ENCODE measurements at places on chromosomes 16 and 17.
A peak's percentile ranks its signal among the peaks of the same experiment; 100 is the strongest.

DNA sequence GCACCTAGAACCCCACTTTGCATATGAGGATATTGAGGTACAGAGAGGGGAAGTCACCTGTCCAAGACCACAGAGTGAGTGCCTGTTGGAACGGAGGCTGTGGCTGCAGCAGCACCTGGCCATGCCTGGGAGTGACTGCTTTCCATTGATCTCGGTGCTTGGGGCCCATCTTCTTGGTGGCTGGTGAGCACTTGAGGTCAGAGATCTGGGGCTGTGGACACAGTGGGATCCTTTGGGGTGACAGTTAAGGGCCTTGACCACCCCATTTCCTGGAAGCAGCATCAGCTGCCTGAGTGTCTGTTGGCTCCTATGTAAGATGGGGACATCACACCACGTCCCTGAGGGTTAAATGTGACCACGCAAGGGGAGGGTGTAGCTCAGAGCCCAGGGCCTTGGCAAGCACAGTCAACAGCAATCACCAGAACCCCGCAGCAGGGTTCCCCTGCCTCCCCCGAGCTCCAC, 111.7 kb downstream of the IRF8 start:
- peak; percentile 30 for DNase-seq

DNA sequence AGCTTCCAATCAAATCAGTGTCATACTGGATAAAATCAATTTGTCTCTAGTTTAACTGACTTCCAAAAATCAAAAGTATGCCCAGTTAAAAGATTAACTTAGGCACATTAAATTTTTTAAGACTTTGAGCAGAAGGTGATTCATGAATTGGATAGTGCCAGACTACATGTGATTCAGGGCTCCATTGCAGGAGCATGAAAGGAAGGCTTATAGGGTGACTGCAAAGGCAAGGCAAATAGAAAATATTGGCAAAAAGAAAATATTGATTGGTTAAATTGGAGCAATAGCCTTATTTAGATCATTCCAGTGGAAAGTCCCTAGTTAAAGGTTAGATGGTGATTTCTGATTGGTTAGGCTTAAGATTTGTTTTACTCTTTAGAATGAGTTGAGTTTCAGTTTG, 223.9 kb upstream of the ERCC4 start:
- no peak for DNase-seq

GRCh38 chr17:38916771-38917170, 8.6 kb upstream of the LASP1NB start:
- DNase-seq, result no peak

DNA sequence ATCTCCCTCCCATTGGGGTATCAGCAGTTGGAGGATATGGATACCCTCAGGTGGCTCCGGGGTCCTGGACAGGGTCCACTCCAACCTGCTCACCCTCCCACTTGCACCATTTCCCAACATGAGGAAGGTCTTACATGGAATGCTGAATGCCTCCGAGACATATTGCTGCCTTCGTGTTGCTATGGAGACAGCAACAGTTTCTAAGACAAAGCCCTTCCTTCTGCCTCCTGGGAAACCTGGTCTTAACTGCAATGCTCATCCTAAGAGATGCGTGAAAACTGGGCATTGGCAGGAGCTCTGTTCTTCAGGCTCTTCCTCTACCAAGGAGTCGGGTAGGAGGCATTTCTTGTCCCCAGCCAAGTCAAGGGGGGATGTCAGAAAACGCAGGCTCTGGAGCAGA, 45.2 kb downstream of the ST3GAL2 start:
- DNase-seq, result no peak

GRCh38 chr16:24178496-24178895, 77.6 kb upstream of the CACNG3 start:
- no peak for DNase-seq

DNA sequence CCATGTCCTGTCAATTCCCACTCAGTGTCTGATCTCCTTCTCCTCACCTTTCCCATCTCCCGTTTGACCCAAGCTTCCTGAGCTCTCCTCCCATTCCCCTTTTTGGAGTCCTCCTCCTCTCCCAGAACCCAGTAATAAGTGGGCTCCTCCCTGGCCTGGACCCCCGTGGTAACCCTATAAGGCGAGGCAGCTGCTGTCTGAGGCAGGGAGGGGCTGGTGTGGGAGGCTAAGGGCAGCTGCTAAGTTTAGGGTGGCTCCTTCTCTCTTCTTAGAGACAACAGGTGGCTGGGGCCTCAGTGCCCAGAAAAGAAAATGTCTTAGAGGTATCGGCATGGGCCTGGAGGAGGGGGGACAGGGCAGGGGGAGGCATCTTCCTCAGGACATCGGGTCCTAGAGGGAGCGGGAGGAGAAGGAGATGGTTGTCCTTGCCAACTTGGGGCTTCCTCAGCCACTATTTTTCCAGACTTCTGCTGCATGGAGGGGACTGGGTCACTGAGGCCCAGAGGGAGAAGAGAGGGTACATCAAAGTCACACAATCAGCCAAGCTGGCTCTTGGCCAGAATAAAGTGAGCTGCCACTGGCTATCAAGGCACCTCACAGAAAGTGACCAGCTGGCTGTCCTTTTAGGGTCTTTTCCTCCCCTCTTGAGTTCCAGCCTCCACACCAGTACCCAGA, 1.9 kb upstream of the TBC1D10B start:
- no peak for DNase-seq

- no peak for DNase-seq
These were observed 26.9 kb downstream of the RANBP10 start for GRCh38 chr16:67779256-67780014.

GRCh38 chr16:72889616-72890582, 158.0 kb downstream of the ZFHX3 start:
- DNase-seq, result no peak

DNA sequence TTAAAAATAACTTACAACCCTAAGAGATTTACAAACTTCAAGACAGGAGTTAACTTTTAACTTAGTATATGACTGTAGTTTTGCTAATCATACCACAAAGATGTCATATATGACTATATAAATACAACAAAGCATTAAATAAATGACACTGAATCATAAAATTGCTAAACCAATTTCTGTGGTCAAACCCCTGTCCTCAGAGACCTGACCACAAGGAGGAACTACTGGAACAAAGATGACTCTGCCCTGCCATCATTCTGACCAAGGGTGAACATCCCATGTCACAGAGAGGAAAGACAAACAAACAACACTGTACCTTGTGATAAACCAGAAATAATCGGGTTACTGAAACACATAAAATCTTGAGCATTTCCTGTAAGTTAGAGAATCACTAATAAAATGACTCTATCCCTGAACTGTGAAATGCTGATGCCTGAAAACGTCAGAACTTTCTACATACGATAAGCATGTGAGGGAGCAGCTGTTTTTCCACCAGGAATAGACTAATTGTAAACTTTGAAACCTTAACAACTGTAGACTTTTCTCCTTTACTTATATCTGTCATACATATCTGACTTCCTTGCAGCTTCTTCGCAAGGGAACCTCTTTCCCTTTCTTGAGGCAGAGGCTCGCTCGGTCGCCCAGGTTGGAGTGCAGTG, 47.9 kb downstream of the WDR59 start:
- DNase-seq, result peak; percentile 19

GRCh38 chr17:39667945-39668924, at the start of gene PNMT:
TSS of gene PNMT (plus strand) at chr17:39668453. CDS start at chr17:39668476, 23 bp downstream.
- peak; percentile 67 for DNase-seq

- DNase-seq, result peak; percentile 40
These were observed 2.4 kb downstream of the RAP1GAP2 start for GRCh38 chr17:2798678-2799077.

DNA sequence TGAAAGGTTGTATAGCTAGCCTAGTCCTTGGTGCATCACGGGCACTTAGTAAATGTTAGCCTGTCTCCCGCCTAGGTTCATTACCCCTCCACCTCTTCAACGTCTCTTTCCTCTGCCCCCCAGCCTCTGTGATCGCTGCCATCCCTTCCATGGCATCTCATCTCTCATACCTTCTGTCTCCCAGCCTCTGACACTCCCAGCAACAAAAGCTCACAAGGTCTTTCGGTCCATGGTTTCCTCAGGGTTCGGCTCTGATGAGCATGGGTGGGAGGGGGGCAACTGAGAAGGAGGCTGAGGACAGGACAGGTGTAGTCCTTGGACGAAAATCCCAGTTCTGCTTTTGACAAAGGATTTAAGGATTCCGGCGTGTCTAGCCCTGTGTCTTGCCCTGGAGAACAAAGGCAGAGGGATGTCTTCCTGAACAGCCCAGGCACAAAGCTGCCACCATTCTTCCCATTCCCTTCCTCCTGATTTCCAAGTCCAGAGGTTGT, 16.7 kb downstream of the CCR7 start:
- DNase-seq, result no peak

DNA sequence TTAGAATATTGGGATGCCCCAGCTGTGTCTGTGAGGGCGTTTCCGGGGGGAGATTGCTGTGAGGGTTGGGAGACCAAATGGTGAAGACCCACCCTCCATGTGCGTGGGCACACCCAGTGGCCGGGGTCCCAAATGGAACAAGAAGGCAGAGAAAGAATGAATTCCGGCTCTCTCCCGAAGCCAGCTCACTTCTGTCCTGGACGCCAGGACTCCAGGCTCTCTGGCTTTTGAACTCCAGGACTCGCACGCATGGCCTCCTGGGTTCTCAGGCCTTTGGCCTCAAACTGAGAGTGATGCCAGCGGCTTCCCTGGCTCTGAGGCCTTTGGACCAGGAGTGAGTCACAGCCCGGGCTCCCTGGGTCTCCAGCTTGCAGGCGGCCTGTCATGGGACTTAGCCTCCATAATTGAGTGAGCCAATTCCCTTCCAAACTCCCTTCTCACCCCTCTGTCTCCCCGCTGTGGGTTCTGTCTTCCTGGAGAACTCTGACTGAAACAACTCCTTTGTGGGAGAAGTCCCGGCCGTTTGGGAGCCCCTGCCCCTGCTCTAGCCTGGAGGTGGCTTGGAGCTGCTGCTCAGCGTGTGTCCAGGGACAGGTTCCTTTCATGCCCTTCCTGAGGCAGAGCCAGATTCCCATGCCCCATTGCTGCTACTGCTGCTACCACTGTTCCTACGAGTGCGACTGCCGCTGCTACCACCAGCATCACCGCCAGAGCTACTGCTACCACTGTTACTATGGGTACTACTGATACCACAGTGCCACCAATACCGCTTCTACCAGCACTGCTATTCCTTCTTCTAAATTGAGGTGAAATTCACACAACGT, 49.8 kb upstream of the CBX4 start:
- DNase-seq, result no peak

DNA sequence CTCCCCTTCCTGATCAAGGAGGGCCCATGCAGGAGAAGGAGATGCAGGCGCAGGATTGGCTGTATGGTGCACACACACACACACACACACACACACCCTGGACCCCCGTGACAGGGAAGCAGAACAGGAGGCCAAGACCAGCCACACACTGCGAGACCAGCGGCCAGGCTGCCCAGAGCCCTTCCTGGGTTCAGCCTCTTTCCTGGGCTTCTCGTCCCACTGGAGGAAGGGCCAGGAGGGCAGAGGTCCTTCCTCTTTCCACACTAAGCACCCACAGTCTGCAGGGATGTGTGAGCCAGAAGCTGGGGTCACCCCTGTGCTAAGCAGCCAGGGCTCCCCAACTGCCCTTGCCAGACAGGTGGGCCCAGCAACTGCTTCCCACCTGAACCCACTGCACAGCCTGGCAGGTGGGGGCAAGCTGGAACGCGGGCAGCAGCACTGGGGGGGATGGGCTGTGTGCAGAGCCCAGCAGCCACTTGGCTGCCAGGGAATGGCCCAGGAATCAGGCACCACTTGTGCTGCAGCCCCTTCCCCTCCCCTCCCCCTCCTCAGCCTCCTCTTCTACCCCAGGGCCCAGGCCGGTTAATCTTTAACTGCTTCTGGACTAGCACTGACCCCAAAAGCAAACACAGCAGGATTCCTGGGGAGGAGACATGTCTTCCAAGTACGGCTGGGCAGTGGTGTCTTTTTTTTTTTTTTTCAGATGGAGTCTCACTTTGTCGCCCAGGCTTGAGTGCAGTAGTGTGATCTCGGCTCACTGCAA, 44.6 kb upstream of the SLC38A10 start:
- no peak for DNase-seq

DNA sequence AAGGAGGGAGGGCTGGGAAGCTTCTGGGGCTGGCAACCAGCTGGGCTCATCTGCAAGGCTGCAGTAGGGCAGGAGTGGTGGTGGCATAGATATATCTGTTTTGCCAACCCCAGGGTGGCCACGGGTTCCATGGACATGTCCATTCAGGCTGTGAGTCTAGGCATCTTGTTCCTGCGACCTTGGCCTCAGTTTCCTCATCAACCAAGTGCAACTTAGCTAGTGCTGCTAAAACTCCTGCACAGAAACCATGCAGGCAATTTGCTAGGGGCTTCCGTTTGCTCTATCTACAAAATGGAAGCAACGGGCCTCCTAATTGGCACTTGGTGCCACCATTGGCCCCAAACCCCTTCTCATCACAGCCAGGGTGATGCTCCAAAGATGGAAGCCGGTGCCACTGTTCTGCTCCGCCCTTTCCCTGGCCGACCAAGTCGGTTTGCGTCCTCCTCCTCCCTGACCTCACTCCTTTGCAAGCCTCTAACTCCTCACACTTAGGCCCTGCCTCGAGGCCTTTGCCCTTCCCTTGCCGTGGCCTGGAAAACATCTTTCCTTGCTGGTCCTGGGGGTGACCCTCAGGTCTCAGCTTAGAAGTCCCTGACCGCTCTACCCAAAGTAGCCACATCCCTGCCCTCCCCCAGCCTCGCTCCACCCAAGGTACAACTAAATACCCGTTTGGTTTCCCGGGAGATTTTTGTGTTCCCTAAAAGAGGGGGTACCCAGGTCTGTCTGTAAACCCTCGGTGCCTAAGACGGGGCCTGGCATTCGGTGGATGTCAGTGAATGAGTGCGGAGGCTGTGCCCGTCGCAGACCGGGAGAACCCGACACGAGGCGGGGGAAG, 1.2 kb downstream of the SREBF1 start:
- no peak for DNase-seq

DNA sequence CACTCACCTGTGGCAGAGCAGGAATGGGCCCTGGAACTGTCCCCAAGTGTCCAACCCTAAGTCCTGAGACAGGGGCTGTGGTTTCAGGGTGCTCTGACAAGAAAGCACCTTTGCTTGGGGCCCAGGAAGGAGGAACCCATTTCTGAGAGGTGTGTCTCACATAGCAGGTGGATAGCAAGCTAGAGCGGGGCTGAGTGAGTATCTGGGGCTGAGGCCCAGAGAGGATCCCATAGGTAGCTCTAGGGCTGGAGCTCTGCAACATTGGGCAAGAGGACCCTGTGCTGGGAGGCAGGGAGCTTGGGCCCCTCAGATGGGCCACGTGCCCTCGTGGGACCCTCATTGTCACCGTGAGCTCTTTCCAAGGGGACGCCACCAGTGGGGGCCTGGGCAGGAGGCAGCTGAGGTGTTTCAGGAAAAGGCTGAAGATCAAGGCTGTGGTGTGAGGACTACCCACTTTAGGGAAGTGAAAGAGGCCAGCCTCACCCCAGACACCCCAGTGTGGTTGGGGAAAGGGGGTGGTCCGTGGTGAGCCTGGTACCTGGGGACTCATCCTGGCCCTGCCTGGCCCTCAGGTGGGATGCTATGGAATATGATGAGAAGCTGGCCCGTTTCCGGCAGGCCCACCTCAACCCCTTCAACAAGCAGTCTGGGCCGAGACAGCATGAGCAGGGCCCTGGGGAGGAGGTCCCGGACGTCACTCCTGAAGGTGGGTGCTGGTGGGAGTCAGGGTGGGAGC, 5.3 kb downstream of the DEF8 start:
- no peak for DNase-seq

Data from immature natural killer cell (primary cell).